ENCODE measurements at places on chromosomes 6 and 20. TPM values are rescaled to one million over a fixed set of nuclear protein-coding genes. Genes with fewer than 3 reads are reported as not detected.

SCAND1 gene
- 56.6 TPM for total RNA-seq

GHRH gene
- not detected for total RNA-seq

PAQR8 gene
- total RNA-seq, result 4.1 TPM

MYMX gene
- not detected for total RNA-seq

LPA gene
- not detected for total RNA-seq

COL21A1 gene
- not detected for total RNA-seq

ZC3H12D gene
- not detected for total RNA-seq

MROH8 gene
- 3.3 TPM for total RNA-seq

DNA sequence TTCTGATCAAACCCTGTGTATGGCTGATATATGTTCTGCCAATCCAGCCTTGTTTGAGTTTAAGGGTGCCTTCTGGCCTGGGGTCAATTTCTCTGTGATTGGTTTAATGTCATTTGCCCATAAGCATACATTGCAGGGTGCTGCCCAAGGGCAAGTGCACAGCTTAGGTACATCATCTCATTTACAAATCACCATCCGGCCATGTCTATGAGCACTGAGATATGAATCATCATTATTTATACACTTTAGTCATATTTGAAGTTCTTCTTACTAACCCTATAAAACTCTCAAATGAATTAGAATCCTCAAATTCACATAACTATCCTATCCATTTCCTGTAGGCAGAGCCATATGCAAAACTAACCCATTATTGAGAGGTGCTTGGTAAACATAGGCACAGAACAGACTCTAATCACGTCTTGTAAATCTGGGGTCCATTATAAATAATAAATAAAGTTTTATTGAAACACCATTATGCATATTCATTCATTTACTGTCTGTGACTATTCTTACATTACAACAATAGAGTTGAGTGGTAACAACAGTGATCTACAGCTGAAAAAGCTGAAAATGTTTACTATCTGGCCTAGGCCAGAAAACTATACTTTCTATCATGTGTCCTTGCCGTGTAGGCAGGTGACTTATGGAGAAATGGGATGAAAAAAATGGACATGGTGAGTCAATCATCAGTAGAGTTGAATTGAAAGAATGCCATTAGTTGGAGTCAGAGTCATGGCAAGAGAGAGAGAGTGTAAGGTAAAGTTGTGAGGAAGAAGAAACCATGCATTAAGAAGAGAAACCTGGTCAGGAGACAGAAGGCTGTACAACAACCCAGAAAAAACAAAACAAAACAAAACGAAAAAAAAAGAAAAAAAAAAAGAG lies 25.0 kb downstream of the KCNQ5 start:
- DNase-seq, result no peak

GRCh38 chr20:12925863-12926793 lies 82.6 kb upstream of the SPTLC3 start:
- DNase-seq, result no peak

DNA sequence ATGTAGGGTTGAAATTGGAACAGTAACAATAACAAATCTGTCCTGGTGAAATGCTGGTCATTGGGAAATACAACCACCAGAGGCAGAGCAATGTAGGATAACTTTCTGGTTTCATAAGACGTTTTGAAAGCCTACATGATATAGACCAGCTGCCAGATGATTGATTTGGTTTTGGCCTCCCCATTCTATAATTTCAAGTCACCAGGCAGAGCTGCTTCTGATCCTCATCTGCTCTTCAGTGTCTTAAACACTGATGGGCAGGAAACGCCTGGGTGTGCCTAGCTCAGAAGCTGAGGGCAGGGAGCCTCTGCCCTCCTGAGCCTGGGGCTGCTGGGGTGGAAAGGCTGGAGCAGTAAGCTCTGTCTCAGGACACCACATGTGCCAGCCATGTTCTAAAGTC lies 24.5 kb downstream of the DHX35 start:
- no peak for DNase-seq

- DNase-seq, result no peak
These were observed 8.1 kb downstream of the L3MBTL1 start for GRCh38 chr20:43515628-43516027.

- no peak for DNase-seq
These were observed 27.9 kb downstream of the ADTRP start for GRCh38 chr6:11750682-11751081.

- DNase-seq, result no peak
These were observed 11.4 kb upstream of the TMEM170B start for GRCh38 chr6:11526156-11526505.

GRCh38 chr6:17972074-17972952 lies 15.1 kb downstream of the KIF13A start:
- no peak for DNase-seq

- no peak for DNase-seq
These were observed 123.3 kb downstream of the TBC1D32 start for GRCh38 chr6:121210943-121211342.

DNA sequence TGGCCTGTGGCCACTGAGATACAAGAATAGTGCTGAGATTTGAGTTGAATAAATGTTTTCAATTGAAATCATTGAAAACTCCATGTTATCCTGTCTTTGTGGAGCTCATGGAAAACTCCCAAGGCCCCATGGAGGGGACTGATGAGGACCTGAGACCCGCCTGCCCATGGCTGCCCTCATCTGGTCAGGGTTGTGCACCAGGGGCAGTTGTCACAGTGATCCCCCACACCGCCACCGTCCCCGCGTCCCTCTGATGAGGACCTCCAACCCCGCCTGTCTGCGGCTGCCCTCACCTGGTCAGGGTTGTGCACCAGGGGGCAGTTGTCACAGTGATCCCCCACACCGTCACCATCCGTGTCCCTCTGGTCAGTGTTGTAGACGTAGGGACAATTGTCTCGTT lies 27.8 kb downstream of the THBS2 start:
- DNase-seq, result no peak

- DNase-seq, result no peak
These were observed 40.4 kb downstream of the TFEB start for GRCh38 chr6:41694815-41695526.

GRCh38 chr6:24888715-24889370 lies 46.9 kb downstream of the RIPOR2 start:
- no peak for DNase-seq

DNA sequence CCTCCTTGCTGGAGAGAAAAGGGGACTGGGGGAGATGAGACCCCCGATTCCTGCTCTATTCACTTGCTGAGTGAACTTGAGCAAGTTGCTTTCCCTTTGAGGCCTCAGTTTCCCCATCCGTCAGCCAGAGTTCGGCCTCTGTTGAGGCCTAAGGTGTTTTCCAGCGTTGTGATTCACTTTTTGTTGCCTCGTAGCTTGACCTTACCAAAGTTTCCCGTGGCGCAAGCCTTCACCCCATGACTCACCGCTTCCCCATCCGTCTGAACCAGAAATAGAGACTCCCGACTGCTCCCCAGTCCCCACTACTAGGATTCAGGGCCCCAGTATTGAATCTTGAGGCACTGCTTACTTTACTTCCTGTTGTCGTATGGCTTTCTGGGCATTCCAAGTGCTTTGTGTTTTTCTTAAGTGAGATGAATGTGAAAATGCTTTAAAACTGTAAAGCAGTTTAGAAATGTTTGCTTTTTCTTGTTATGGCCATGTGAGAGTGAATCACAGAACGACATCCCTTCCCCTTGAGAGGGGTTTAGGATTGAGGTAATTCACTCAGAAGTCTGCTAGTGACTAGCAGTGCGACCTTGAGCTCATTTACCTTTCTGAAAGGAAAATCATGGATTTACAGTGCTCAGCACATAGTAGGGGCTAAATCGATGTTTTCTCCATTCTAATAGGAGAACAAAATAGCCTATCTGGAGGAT lies 1.2 kb downstream of the CHMP4B start:
- DNase-seq, result peak; percentile 84

DNA sequence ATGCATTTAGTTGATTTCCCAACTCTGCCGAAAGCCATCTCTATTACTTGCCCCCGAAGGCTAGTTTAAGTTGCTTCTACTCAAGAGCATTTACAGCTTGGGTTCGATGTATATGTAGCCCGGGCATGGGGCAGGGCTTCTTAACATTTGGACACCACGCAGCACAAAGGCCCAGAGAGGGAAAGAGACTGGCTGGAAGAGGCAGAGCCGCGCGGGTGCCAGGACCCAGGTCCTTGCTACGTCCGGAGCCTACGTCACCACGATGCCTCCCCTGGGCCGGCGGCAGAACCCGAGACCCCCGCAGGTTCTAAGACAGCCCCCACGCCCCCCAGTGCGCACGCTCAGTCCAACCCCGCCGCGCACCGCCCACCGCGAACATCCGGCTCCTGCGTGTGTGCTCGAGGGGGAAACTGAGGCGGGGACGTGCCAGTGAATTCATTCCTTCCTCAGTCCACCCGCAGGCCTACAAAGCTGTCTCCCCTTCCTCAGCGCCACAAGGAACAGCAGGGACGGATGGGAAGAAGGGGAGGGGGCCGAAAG lies 367 bp upstream of the PCIF1 start:
- peak; percentile 33 for DNase-seq

GRCh38 chr6:106133040-106133439 lies 46.9 kb downstream of the PRDM1 start:
- DNase-seq, result no peak

DNA sequence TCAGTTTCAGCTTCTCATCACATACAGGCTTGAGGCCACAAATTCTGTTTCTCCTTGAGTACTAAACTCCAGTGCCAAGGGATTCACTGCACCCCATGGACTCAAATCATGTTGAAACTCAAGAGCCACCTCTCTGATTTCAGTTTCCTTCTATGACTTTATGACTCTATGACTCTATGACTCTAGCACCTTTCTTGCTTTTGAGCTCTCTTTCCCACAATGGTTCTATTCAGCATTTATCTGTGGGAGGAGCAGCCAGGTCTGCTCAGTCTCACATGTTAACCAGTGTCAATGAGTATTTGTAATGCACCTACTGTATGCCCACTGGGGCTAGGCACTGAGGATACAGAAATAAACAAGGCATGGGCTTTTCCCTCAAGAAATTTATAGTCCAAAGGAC lies 14.6 kb upstream of the SLC22A2 start:
- no peak for DNase-seq

DNA sequence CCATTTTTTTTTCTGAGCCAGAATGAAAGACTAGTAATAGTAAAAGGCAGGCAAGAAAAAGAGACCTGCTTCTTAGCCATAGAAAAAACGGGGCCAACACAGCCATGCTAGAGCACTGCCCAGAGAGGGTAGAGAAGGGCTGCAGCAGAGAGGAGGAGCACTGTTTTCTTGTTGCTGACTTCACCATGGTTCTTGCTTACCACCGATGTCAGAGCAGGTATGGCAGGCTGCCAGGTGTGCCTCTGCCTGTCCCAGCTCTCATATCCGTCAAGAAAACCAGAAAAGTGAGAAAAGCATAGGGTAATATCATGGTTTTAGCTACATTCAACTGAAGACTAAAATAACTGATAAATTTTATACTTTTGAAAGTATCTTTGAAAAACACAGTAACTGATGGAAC lies 60.7 kb downstream of the DTNBP1 start:
- DNase-seq, result no peak

- DNase-seq, result no peak
These were observed 260.0 kb upstream of the CDYL start for GRCh38 chr6:4516206-4516605.

- DNase-seq, result no peak
These were observed 26.4 kb upstream of the BHLHE23 start for GRCh38 chr20:63032861-63033793.

- no peak for DNase-seq
These were observed 31.9 kb upstream of the ZNF217 start for GRCh38 chr20:53625311-53626129.

GRCh38 chr6:137652961-137653705 lies 158.9 kb upstream of the OLIG3 start:
- DNase-seq, result peak; percentile 70

- no peak for DNase-seq
These were observed 67.3 kb upstream of the NXT1 start for GRCh38 chr20:23283096-23283850.

GRCh38 chr6:155782320-155782731 lies 326.7 kb upstream of the NOX3 start:
- peak; percentile 64 for DNase-seq

- DNase-seq, result peak; percentile 43
These were observed 124.7 kb upstream of the TCF21 start for GRCh38 chr6:133764008-133764753.

GRCh38 chr6:138428944-138429598 lies 25.0 kb downstream of the HEBP2 start:
- DNase-seq, result peak; percentile 55

DNA sequence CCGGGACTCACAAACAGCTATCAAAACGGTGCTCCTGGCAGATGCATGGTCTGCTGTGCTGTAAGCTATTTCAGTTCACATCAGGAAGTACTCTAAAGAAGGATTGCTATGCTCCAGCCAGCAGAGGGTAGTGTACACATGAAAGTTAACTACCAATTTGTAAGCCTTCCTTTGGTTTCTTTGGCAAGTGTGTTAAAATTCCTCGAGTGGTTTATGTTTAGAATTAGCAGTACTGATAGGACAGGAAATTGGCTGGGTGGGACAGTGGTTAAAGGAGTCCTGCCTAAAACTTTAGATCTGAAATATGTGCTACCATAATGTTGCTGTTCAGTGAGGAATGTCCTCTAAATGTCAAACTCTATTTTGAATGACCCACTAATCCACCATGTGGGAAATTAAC lies 47.4 kb downstream of the TRMT11 start:
- DNase-seq, result no peak

DNA sequence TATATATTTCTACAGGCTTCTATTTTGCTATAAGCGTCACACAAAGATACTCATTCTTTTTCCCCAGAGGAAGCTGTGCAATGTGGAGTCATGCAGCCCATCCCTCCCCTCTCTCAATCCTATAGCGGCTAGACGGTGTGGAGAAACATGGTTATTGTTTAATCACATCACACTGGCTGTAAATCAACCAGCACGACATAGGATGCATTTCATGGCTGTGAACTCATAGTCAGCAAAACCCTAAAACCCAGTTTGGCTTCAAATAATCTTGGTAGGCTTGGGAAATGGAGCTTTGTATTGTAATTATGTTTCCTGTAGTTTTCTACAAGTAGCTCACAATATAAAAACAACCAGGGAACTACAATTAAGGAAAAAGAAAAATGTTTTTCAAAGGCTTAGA lies 16.8 kb downstream of the FOXC1 start:
- DNase-seq, result no peak

GRCh38 chr6:65708162-65708561 lies 1.1 kb upstream of the EYS start:
- no peak for DNase-seq

- DNase-seq, result no peak
These were observed 139.1 kb upstream of the LAMP5 start for GRCh38 chr20:9375221-9375681.

DNA sequence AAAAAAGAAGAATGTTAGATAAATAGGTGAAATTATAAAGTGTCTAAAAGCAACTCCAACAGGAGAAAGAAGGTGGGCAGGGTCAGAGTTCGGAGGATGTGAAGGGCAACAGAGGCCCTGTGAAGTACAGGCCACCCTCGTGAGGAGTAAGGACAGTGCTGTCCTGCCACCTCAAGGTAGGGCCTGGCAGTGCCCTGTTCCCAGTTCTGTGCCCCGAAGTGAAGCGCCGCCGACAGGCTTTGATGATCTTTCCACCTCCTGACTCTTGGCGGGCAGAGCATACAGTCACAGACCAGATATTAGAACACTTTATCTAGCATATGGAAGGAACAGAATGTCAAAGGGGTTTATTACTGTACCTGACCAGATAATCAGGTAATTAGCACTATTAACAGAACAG lies 75.8 kb downstream of the GJA10 start:
- DNase-seq, result no peak

Data from PC-9 (cell line).